ENCODE measurements at places on chromosomes 6 and 20.

DNA sequence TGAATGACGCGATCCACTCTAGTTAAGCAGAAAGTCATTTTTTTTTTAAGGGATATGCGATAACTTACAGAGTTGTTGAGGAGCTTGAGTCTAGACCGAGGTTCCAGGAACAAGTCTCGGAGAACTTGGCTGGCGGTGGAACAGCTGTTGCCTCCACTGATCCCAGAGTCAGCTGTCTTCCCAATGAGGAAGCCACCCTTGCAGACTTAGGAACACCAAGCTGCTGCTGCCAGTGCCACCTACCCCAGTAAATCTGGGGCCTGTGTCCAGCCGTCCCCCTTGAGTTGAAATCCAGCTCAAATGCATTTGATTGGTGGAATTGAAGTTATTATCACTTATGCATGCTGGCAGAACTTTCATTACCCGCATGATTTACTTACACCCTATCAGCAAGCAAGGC, 6.7 kb downstream of the PFDN4 start:
- peaks cover 25% of the 10 kb centered on the region for H3K36me3 ChIP-seq
- DNase-seq, result no peak
- no peak overlapping the region for H3K27ac ChIP-seq
- H3K4me1 ChIP-seq, result peaks cover 23% of the 10 kb centered on the region

- H3K36me3 ChIP-seq, result no peaks in the 10 kb centered on the region
- DNase-seq, result no peak
- no peaks in the 10 kb centered on the region for H3K27me3 ChIP-seq
- no peak overlapping the region for H3K27ac ChIP-seq
These were observed 580.6 kb downstream of the TFAP2A start for GRCh38 chr6:9834233-9834632.

DNA sequence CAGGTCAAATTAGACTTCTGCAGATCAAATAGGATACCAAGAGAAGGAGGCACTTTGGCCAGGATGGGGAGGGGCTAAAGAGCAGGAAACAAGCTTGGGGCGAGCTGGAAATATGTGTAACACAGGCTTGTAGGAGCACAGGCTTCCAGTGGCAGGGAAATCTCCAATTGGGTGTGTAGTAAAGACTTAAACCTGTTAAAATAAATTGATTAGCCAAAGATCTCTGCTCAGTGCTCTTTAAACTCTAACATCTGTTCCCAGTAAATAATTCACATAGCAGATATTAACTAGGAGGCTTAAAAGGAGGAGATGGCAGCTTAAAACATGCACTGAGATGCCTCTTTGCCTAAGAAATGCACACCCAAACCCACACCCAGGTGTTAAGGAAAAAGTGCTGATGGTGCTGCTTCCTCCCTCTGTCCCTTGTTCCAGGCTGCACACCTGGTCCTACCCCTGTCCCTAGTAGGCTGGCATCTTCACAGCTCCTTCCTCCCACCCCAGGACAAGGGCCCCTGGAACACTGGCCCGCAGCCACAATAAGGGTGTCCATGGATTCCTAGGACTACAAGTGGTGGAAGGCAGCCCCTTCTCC, 93.5 kb upstream of the MLN start:
- H3K27ac ChIP-seq, result no peak overlapping the region
- DNase-seq, result no peak
- peaks cover 39% of the 10 kb centered on the region for H3K4me1 ChIP-seq
- no peaks in the 10 kb centered on the region for H3K36me3 ChIP-seq
- no peak overlapping the region for H3K4me3 ChIP-seq

- no peaks in the 10 kb centered on the region for H3K36me3 ChIP-seq
- H3K4me1 ChIP-seq, result no peaks in the 10 kb centered on the region
- no peaks in the 10 kb centered on the region for H3K27me3 ChIP-seq
- no peak overlapping the region for H3K27ac ChIP-seq
- no peak overlapping the region for H3K4me3 ChIP-seq
These were observed 115.3 kb downstream of the LCA5 start for GRCh38 chr6:79421707-79422484.

- H3K27me3 ChIP-seq, result no peaks in the 10 kb centered on the region
- H3K36me3 ChIP-seq, result peaks cover 33% of the 10 kb centered on the region
- H3K27ac ChIP-seq, result no peak overlapping the region
- H3K4me1 ChIP-seq, result peaks cover 10% of the 10 kb centered on the region
These were observed 13.0 kb downstream of the MRS2 start for GRCh38 chr6:24415753-24416152.

GRCh38 chr6:33508935-33509926, 54.9 kb downstream of the ZBTB9 start:
- no peak overlapping the region for H3K27ac ChIP-seq
- DNase-seq, result no peak
- H3K27me3 ChIP-seq, result peaks cover 2% of the 10 kb centered on the region
- H3K4me3 ChIP-seq, result no peak overlapping the region

GRCh38 chr20:37238935-37239451, 22.6 kb downstream of the GHRH start:
- no peaks in the 10 kb centered on the region for H3K27me3 ChIP-seq
- no peak overlapping the region for H3K27ac ChIP-seq
- no peak overlapping the region for H3K4me3 ChIP-seq
- H3K36me3 ChIP-seq, result peaks cover 66% of the 10 kb centered on the region
- H3K4me1 ChIP-seq, result no peaks in the 10 kb centered on the region
- no peak for DNase-seq

GRCh38 chr20:32326504-32326845, 31.7 kb upstream of the ASXL1 start:
- H3K36me3 ChIP-seq, result peaks cover 33% of the 10 kb centered on the region
- no peak overlapping the region for H3K4me3 ChIP-seq
- no peaks in the 10 kb centered on the region for H3K27me3 ChIP-seq
- peaks cover 6% of the 10 kb centered on the region for H3K4me1 ChIP-seq

GRCh38 chr20:37748015-37748414, 54.2 kb downstream of the CTNNBL1 start:
- H3K4me1 ChIP-seq, result no peaks in the 10 kb centered on the region
- no peak overlapping the region for H3K27ac ChIP-seq
- H3K36me3 ChIP-seq, result peaks cover 27% of the 10 kb centered on the region
- no peaks in the 10 kb centered on the region for H3K27me3 ChIP-seq

- no peak overlapping the region for H3K4me3 ChIP-seq
- H3K27ac ChIP-seq, result no peak overlapping the region
- no peak for DNase-seq
- H3K27me3 ChIP-seq, result no peaks in the 10 kb centered on the region
These were observed 50.8 kb downstream of the KAT14 start for GRCh38 chr20:18188434-18188833.

GRCh38 chr6:152161501-152161900, 354.0 kb downstream of the ESR1 start:
- H3K4me3 ChIP-seq, result no peak overlapping the region
- peaks cover 31% of the 10 kb centered on the region for H3K36me3 ChIP-seq
- no peaks in the 10 kb centered on the region for H3K27me3 ChIP-seq
- DNase-seq, result no peak

DNA sequence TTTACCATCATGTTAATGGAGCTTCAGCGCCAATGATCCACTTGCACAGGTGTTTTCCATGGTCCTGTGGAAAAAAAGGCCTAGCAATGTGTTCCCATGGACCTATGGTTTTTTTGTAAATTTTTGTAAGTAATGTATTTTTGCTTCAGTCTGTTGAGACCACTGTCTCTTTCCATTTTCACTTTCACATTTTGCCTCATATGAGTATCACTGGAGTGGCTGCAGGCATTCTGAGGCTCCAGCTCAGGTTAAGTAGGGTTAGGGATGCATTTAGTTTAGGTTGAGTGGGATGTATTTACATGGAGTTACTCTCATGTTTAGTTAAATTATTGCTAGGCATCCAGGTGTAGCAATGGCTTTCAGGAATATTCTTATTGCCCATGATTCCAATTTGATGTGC, 19.2 kb upstream of the LMBRD1 start:
- peaks cover 54% of the 10 kb centered on the region for H3K4me1 ChIP-seq
- H3K36me3 ChIP-seq, result no peaks in the 10 kb centered on the region
- H3K4me3 ChIP-seq, result peak overlapping the region; percentile 62
- no peaks in the 10 kb centered on the region for H3K27me3 ChIP-seq
- peak overlapping the region; percentile 88 for H3K27ac ChIP-seq
- peak; percentile 25 for DNase-seq

GRCh38 chr6:96391776-96392360, 129.7 kb upstream of the UFL1 start:
- no peak overlapping the region for H3K27ac ChIP-seq
- no peaks in the 10 kb centered on the region for H3K36me3 ChIP-seq
- peaks cover 2% of the 10 kb centered on the region for H3K4me1 ChIP-seq
- H3K27me3 ChIP-seq, result peaks cover 8% of the 10 kb centered on the region
- H3K4me3 ChIP-seq, result no peak overlapping the region

GRCh38 chr20:63082939-63083735, 76.4 kb upstream of the BHLHE23 start:
- no peak for DNase-seq
- H3K4me1 ChIP-seq, result no peaks in the 10 kb centered on the region
- H3K27ac ChIP-seq, result no peak overlapping the region
- H3K36me3 ChIP-seq, result no peaks in the 10 kb centered on the region
- no peak overlapping the region for H3K4me3 ChIP-seq
- H3K27me3 ChIP-seq, result peaks cover 22% of the 10 kb centered on the region

GRCh38 chr20:60966031-60966430, 286.0 kb upstream of the CDH4 start:
- no peak overlapping the region for H3K27ac ChIP-seq
- no peaks in the 10 kb centered on the region for H3K36me3 ChIP-seq
- no peaks in the 10 kb centered on the region for H3K4me1 ChIP-seq
- no peaks in the 10 kb centered on the region for H3K27me3 ChIP-seq

- no peaks in the 10 kb centered on the region for H3K27me3 ChIP-seq
- peaks cover 77% of the 10 kb centered on the region for H3K4me1 ChIP-seq
- H3K36me3 ChIP-seq, result peaks cover 74% of the 10 kb centered on the region
- no peak for DNase-seq
- H3K27ac ChIP-seq, result peak overlapping the region; percentile 79
These were observed 16.0 kb downstream of the UQCC2 start for GRCh38 chr6:33695451-33695887.

Data from activated CD8-positive, alpha-beta T cell treated with anti-CD3 and anti-CD28 coated beads for 36 hours (primary cell).